ENCODE measurements at places on chromosomes 6 and 20.

DNA sequence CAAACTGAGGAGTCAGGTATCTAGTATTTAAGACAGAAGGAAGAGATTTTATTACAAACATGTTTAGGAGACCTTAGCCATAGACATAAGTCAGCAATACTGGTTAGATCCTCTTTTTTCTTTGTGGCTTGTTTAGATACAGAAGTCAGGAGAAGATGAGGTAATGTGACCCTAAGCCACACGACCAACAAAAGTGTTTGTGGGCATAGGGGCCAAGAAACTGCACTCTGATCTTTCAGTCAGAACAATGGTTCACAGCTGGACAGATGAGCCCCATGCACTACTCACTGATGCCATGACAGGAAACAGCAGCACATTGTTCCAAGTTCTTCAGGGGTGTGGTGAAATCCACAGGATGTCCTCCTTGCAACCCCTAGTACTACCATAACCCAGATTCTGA is 238.5 kb upstream of the RAB32 start:
- DNase-seq: no peak
- H3K27ac ChIP-seq: no peak overlapping the region
- no peaks in the 10 kb centered on the region for H3K4me1 ChIP-seq
- H3K4me3 ChIP-seq: no peak overlapping the region

DNA sequence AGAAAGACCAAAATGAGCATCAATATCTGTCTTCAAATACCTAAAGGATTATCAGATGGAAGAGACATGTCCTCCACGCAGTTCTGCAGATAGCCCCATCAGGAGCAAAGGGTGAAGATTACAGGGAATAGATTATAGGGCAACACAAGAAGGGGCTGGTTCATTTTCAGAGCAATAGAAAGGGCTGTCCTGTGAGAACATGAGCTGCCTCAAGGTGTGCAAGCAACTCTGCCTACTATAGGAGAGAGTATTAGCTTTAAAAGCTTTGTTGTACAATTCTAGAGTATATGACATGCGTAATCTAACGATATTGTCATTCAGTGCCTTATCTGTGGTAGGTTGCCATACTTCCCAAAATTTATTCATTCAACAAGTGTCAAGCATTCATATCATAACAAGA is 112.7 kb downstream of the NRSN1 start:
- DNase-seq: no peak
- no peak overlapping the region for H3K27ac ChIP-seq

DNA sequence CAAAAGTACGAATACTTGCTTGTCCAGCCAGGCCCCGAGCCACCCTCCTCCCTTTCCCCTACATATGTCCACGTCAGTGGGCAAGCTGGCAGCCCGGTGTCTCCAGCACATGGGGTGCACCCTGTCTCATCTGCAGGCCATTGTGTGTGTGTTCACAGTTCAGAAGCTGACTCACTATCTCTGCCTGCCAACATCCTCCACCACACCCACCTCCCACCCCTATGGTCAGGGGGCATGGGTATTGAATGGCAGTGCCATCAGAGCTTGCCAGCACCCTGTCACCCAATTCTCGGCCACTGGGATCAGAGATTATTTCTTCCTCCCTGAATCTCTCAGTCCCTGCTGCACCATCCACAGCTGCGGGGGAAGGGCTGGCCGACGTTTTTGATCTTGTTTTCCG is 195.7 kb downstream of the FARS2 start:
- no peak for DNase-seq
- no peak overlapping the region for H3K27ac ChIP-seq
- H3K4me3 ChIP-seq: no peak overlapping the region
- H3K4me1 ChIP-seq: peaks cover 17% of the 10 kb centered on the region
- peaks cover 36% of the 10 kb centered on the region for H3K36me3 ChIP-seq

DNA sequence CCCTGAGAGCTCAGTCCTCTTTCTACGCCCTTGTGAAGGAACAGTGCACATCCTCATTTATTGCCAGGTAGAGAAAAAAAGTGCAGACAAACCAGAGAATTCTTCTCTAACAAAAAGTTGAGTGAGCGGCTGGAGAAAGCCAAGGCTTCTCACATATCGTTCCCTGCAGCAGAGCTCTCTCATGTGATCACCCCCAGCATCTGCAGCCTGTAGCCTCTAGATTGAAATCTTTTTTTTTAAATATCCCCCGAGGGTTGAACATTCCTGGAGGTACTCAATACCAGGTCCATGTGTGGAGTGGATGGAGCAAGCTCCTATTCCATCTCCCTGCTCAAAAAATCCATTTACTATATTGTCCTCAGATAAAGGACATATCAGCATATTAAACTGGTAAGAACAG is 22.9 kb upstream of the ZNF133 start:
- peaks cover 35% of the 10 kb centered on the region for H3K27me3 ChIP-seq
- no peak overlapping the region for H3K4me3 ChIP-seq
- no peaks in the 10 kb centered on the region for H3K36me3 ChIP-seq
- H3K27ac ChIP-seq: no peak overlapping the region
- H3K4me1 ChIP-seq: no peaks in the 10 kb centered on the region
- no peak for DNase-seq

GRCh38 chr20:23647346-23647745 is 9.6 kb upstream of the CST3 start:
- H3K36me3 ChIP-seq: no peaks in the 10 kb centered on the region
- no peaks in the 10 kb centered on the region for H3K27me3 ChIP-seq
- peaks cover 21% of the 10 kb centered on the region for H3K4me1 ChIP-seq
- H3K4me3 ChIP-seq: no peak overlapping the region

GRCh38 chr20:45067558-45067957 is 33.4 kb downstream of the KCNS1 start:
- H3K27ac ChIP-seq: no peak overlapping the region
- peaks cover 31% of the 10 kb centered on the region for H3K4me1 ChIP-seq
- H3K4me3 ChIP-seq: no peak overlapping the region

GRCh38 chr20:21102603-21103311 is 3.4 kb downstream of the LINC00237 start:
- H3K27me3 ChIP-seq: peaks cover 63% of the 10 kb centered on the region
- H3K4me1 ChIP-seq: peaks cover 18% of the 10 kb centered on the region
- H3K36me3 ChIP-seq: peaks cover 4% of the 10 kb centered on the region
- peak; percentile 13 for DNase-seq
- peak overlapping the region; percentile 81 for H3K27ac ChIP-seq

GRCh38 chr6:26336355-26337198 is 28.4 kb upstream of the BTN3A2 start:
- H3K27me3 ChIP-seq: peaks cover 13% of the 10 kb centered on the region
- no peak for DNase-seq
- H3K4me1 ChIP-seq: peaks cover 18% of the 10 kb centered on the region
- no peak overlapping the region for H3K4me3 ChIP-seq
- no peak overlapping the region for H3K27ac ChIP-seq

GRCh38 chr6:77038807-77039206 is 424.5 kb downstream of the HTR1B start:
- H3K4me3 ChIP-seq: no peak overlapping the region
- no peak overlapping the region for H3K27ac ChIP-seq
- no peak for DNase-seq

- H3K4me3 ChIP-seq: no peak overlapping the region
- H3K4me1 ChIP-seq: no peaks in the 10 kb centered on the region
- no peaks in the 10 kb centered on the region for H3K36me3 ChIP-seq
- peaks cover 57% of the 10 kb centered on the region for H3K27me3 ChIP-seq
- no peak for DNase-seq
- no peak overlapping the region for H3K27ac ChIP-seq
These were observed 12.4 kb downstream of the MAFB start for GRCh38 chr20:40676491-40677269.

GRCh38 chr20:21508230-21509078 is 5.4 kb downstream of the NKX2-2 start:
- H3K4me3 ChIP-seq: peak overlapping the region; percentile 15
- H3K36me3 ChIP-seq: no peaks in the 10 kb centered on the region
- H3K27me3 ChIP-seq: peaks cover 88% of the 10 kb centered on the region
- H3K27ac ChIP-seq: peak overlapping the region; percentile 74
- peaks cover 28% of the 10 kb centered on the region for H3K4me1 ChIP-seq
- no peak for DNase-seq

DNA sequence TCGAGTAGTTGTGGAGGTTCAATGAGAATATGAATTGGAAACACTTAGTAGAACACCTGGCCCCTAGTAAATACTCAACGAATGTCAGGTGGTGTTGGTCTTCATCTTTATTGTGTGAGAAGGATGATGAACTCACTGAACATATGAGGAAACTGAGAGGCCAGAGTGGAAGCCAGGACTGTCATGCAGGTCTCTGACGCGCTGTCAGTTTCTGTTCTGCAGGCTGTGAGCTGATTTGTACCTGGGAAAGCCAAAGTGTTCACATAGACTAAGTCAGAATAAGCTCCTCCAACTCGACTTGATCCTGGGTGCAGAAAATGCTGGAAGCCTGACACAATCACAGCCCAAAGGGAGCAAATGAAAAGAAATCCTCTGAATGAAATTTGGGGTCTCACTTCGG is 222.2 kb downstream of the LY86 start:
- H3K4me3 ChIP-seq: peak overlapping the region; percentile 85
- H3K4me1 ChIP-seq: peaks cover 43% of the 10 kb centered on the region
- no peaks in the 10 kb centered on the region for H3K27me3 ChIP-seq
- H3K36me3 ChIP-seq: no peaks in the 10 kb centered on the region

GRCh38 chr6:127951172-127951917 is 50.5 kb upstream of the THEMIS start:
- H3K36me3 ChIP-seq: no peaks in the 10 kb centered on the region
- no peaks in the 10 kb centered on the region for H3K27me3 ChIP-seq
- peak overlapping the region; percentile 29 for H3K4me3 ChIP-seq
- peaks cover 24% of the 10 kb centered on the region for H3K4me1 ChIP-seq

GRCh38 chr20:23668477-23668951 is 20.3 kb downstream of the CST4 start:
- H3K4me3 ChIP-seq: no peak overlapping the region
- H3K4me1 ChIP-seq: no peaks in the 10 kb centered on the region
- no peak overlapping the region for H3K27ac ChIP-seq
- DNase-seq: peak; percentile 28
- no peaks in the 10 kb centered on the region for H3K27me3 ChIP-seq
- no peaks in the 10 kb centered on the region for H3K36me3 ChIP-seq

DNA sequence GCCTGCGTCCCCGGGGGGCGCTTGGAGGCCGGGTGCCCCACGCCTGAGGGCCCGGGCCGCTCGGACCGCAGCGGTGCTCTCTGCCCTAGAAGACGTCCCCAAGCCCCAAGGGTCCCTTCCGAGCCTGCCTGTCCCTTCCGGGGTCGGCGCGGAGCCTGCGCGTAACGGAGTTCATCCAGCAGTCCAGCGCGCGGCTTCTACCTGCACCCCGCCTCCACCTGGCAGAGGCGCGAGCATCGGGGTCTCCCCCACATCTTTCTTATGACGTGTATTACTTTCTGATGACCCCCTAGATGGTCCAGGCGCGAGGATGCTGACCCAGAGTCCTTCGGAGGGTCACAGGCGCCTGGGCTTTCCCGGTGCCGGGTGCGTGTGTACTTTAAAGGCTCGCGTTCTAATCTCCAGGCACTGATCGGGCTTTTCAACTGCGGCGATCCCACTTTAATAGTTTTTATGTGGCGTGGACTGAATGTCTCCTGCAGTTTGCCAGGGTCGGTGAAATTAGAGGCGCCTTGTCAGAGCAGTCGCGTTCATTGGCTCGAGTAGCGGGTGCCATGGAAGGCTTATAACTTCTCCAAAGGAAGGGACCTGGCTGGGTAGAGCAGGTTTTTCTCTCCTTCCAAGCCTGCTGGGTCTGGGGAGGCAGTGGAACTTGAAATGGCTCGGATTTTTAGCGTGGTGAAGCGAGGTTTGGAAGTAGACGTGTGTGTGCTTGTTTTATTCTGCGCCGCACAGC is 912 bp downstream of the EYA4 start:
- no peak for DNase-seq
- peak overlapping the region; percentile 59 for H3K27ac ChIP-seq
- H3K4me3 ChIP-seq: peak overlapping the region; percentile 86
- peaks cover 19% of the 10 kb centered on the region for H3K4me1 ChIP-seq
- H3K27me3 ChIP-seq: peaks cover 40% of the 10 kb centered on the region
- no peaks in the 10 kb centered on the region for H3K36me3 ChIP-seq

GRCh38 chr6:167746975-167747374 is 79.7 kb upstream of the AFDN start:
- H3K4me1 ChIP-seq: peaks cover 2% of the 10 kb centered on the region
- no peak overlapping the region for H3K27ac ChIP-seq
- H3K4me3 ChIP-seq: no peak overlapping the region
- H3K27me3 ChIP-seq: peaks cover 16% of the 10 kb centered on the region

- no peaks in the 10 kb centered on the region for H3K36me3 ChIP-seq
- no peaks in the 10 kb centered on the region for H3K27me3 ChIP-seq
- DNase-seq: no peak
- H3K4me3 ChIP-seq: no peak overlapping the region
- no peaks in the 10 kb centered on the region for H3K4me1 ChIP-seq
These were observed 329.1 kb downstream of the TFAP2B start for GRCh38 chr6:51147756-51148155.

GRCh38 chr20:38447251-38447661 is 12.1 kb upstream of the SNHG17 start:
- H3K4me3 ChIP-seq: peak overlapping the region; percentile 86
- H3K27ac ChIP-seq: peak overlapping the region; percentile 94
- peaks cover 30% of the 10 kb centered on the region for H3K36me3 ChIP-seq
- peaks cover 31% of the 10 kb centered on the region for H3K4me1 ChIP-seq

DNA sequence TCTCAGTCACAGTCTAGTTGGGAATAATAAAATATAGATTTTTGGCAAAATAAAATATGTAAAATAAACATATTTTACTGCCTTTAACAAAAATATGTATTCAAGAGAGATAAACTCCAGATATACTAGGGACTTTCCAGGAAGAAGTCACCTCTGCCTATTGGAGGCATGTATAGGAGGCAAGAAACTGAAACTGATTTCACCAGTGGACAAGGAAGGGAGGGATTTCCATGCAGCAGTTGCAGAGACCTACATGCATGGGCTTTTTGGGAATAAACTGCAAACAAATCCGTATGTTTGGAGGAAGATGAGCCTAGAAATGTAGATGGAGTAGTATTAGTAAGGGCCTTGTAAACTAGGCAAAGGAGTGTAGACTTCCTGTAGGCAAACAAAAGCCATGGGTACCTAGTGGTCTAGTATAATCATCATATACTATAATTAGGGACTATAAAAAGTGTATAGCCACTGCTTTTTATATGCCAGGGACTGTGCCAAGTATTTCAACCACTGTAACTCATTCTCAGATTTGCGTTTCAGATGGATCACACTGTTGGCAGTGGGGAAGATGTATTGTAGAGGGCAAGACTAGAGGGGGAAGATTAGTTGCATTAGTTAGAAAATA is 38.9 kb downstream of the CD109 start:
- H3K27ac ChIP-seq: no peak overlapping the region
- no peak overlapping the region for H3K4me3 ChIP-seq
- no peaks in the 10 kb centered on the region for H3K27me3 ChIP-seq
- peaks cover 4% of the 10 kb centered on the region for H3K36me3 ChIP-seq

GRCh38 chr6:22149501-22150367 is 147.1 kb downstream of the PRL start:
- no peak overlapping the region for H3K4me3 ChIP-seq
- H3K4me1 ChIP-seq: peaks cover 19% of the 10 kb centered on the region
